Stimulated activated CD8-positive, alpha-beta memory T cell treated with anti-CD3 and anti-CD28 coated beads, Interleukin-4, amount 100 ng/mL, for 24 hours (primary cell): ENCODE measurements at places on chromosomes 3 and 15.

- no peak for DNase-seq
Observed at GRCh38 chr3:39748002-39748401, 61.4 kb upstream of the MYRIP start.

DNA sequence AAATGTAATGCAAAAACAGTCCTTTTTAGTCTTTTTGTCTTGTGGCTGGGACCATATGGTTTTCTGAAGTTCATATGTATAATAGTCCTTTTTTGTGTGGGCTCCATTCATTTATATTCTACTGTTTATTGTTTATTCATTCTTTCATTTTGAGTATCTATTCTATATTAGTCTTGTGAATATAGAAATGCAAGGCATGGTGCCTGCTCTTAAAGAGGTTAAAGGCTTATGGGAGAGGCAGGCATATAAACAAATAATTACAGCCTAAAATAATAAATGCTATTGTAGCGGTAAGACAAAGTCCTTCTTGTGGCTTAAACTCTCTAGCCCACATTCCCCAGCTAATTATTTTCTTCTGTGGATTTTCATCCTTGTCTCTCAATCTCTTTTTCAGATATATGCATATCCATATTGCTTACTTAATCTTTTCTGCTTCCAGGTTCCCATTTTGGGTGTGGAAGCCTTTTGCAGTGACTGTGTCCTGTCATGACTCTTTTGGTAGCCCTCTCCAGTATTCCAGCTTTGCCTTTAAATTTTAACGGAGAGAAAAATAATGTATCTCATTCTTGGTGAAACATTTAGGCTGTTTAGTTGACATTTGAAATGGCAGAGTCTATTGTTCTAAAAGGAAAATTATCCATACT lies 101.6 kb downstream of the PPM1L start:
- no peak for DNase-seq

- DNase-seq = no peak
Observed at GRCh38 chr3:52221563-52222318, 3.7 kb downstream of the TLR9 start.

DNA sequence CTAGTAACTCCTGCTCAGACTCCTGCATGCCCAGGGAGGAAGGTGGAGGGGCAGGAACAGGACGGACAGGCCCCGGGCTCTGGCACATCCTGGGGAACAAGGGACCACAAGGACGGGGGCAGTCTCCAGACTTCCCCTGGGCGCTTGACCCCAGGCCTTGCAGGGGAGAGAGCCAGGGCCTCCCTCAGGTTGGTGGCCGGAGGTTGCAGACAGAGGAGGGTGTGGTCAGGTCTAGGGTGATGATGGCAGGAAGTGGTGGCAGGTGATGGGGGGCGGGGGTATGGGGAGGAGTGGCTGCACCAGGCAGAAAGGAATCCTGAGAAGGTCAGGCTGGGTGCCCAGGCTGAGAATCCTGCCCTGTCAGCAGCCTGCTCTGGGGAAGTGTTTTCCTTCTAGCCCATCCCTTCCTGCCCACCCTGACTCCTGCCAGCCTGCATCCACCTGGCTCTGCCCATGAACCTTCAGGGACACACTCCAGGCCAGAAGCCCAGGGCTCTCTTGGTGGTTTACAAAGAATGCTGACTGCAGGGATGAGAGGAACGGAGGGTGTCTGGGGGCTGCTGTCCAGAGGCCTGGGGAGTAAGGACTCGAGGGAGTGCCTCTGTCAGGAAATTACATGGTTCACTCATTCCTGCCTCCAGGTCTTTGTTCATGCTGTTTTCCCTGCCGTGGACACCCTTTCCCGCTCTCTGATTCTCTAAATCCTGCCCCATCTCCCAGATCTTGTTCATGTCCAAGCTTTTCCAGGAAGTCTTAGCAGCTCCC lies 15.8 kb downstream of the LOXL1 start:
- no peak for DNase-seq

DNA sequence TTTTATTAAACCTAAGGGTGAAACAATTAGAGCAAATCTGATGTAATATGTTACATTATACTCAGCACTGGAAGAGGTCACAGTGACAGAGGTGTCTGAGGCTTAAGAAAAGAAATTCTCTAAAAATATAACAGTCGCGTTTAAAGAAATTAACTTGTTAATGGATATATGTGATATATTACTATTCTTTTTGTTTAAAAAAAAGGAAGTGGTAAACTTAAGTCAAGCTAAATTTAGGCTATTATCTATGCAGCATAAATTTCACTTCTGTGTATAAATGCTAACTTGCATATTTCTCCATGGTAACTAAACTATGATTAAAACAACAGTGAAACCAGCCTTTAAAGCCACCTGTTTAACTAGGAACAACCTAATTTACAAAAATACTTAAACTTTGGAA lies 191.3 kb downstream of the FOXP1 start:
- no peak for DNase-seq

- no peak for DNase-seq
Observed at GRCh38 chr3:138472141-138472825, 37.9 kb downstream of the ESYT3 start.

DNA sequence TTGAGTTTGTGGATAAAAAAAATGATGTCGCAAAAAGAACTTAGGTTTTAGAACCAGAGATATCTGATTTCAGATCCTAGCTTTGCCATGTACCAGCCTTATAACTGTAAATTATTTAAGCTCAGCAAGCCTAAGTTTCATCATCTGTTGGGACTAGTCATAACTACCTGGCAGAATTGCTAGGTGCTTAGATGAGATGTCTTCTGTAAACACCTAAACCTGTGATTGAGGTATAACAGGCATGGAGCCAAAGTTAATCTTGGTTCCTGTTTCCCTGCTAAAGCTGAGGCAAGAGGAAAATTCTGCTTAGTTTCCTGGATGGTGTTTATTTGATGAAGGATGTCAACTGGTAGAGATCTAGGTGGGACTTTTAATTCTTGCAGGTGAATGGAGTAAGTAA lies 331.3 kb upstream of the RBMS3 start:
- no peak for DNase-seq

GRCh38 chr3:182255158-182255557 lies 538.1 kb upstream of the ATP11B start:
- no peak for DNase-seq

DNA sequence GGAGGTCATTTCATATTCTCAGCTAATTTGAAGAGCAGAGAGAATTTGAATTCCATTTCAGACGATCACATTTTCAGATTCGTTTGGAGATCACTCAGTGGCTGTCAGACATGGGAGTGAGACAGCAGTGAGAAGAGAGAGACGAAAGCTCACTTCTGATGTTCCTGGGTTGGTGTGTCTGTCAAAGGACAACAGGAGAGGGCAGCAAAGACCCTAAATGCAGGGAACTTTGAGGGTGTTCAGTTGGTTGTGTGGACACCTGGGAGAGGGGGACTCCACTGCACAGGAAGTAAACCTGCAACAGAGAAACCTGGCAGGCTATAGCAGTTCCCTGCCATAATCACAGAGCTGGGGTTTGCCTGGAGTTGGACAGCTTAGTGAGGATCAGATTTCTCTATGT lies 675.1 kb downstream of the SQOR start:
- no peak for DNase-seq

DNA sequence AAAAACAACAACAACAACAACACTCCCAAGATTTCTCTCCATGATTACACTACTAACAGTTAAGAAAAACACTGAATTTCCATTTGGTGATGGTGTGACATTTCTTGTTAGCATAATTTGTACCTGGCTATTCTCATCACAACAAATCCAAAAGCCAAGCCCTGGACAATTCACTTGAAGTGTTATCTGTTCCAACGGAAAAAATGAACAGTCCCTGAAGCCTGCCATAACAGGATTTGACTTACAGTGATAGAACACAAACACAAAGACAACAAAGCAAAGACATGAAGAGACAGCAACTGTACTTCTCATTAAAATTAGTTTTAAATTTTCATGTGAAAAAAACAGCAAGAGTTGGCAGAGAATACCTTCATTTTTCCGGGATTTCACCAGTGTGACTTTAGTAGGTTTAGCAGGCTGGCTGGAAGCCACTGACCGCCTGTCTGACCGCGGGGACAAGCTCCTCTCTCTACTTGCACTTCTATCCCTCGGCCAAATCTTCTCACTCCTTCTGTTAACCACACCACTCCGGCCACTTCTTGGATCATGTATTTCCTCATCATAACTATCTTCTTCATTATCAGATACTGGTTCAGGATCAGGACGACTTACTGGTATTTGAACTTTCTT lies 56.3 kb downstream of the TJP1 start:
- no peak for DNase-seq

GRCh38 chr3:72086042-72086742 lies 301.2 kb upstream of the PROK2 start:
- DNase-seq = no peak

DNA sequence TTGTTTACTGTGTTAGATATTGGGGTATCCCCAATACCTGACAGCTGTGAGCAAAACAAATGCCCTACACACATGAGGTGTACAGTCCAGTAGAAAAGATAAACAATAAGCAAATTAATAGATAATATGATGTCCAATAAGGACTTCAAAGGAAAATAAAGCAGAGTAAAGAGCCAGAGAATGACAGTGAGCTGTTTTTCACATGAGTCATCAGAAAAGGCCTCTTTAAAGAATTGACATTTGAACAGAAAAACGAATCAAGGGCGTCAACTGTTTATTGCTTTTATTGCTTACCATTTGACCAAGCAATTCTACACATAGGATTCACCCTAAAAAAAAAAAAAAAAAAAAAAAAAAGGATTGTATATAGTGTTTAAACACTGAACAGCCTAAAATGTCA lies 96.6 kb upstream of the FLNB start:
- DNase-seq = no peak

DNA sequence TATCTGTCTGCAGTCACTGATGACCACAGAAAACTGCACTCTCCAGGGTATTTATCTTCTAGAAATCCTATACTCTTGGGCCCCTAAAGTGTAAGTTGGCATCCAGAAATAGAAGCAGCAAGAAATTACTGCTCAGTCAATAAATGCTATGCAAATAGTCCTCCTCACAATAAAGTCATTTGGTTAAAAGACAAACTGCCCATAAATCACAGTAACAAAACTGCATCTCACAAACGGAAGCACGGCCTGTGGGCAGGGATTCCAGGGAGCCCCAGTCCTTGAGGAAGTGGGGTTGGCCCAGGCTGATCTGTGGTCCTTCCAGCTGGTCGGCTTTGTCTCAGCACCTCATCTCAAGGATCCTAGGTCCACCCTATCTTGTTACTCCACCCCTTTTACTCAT lies 29.7 kb upstream of the SPATA12 start:
- no peak for DNase-seq

DNA sequence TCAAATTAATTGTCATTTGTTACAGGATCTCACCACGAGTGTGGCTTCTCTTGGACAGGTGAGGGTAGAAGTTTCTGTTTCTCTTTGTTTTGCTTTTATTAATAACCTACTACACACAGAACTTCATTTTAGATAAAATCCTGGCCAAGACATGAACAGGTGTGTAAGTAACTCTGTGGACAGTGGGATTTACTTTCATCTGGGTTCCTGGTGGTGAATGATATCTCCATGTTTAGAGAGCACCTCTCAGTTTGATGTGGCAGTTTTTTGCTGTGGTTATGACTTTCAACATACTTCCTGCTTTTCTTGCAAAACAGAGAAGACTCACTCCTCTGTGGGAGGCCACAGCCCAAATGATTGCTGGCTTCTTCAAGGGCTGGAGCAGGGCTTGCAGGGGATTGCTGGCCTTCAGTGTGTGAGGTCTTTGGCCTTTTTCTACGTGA lies 71.1 kb upstream of the XCR1 start:
- DNase-seq = no peak

- no peak for DNase-seq
Observed at GRCh38 chr15:93882141-93882540, 349.2 kb upstream of the MCTP2 start.

- no peak for DNase-seq
Observed at GRCh38 chr3:37479981-37480380, 305.6 kb upstream of the LRRFIP2 start.

DNA sequence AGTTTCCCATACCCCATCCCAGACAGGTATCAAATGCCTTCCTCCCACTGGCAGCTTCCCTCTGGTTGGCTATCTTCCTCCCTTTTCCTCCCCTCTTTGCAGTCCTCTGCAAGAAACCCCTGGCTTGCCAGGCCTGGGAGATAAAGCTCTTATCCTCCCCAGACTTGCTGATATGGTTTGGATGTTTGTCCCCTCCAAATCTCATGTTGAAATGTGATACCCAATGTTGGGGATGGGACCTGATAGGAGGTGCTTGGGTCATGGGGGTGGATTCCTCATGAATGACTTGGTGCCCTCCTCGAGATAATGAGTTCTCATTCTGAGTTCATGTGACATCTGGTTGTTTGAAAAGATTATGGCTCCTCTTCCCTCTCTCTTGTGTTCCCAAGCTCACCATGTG lies 32.2 kb upstream of the SNRK start:
- no peak for DNase-seq

DNA sequence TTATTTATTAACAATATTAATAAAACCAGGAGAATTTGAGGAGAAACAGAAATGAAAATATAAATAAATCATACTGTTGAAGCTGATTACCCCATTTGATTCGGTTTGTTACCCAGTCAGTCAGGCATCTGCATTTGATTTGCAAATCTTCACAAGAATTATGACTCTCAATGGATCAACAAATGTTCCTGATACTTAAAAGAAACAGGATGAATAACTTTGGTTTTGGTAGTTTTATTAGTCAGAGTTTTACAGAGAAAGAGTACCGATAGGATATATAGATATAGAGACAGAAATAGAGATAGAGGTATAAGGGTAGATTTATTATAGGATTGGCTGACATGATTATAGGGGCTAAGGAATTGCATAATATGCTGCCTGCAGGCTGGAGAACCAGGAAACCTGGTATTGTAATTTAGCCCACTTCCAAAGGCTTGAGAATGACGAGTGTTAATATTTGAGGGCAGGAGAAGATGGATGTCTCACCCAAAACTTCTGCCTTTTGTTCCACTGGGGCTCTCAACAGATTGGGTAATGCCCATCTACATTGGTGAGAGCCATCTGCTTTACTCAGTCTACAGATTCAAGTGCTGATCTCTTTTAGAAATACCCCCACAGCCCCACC lies 241.6 kb upstream of the COL8A1 start:
- no peak for DNase-seq

DNA sequence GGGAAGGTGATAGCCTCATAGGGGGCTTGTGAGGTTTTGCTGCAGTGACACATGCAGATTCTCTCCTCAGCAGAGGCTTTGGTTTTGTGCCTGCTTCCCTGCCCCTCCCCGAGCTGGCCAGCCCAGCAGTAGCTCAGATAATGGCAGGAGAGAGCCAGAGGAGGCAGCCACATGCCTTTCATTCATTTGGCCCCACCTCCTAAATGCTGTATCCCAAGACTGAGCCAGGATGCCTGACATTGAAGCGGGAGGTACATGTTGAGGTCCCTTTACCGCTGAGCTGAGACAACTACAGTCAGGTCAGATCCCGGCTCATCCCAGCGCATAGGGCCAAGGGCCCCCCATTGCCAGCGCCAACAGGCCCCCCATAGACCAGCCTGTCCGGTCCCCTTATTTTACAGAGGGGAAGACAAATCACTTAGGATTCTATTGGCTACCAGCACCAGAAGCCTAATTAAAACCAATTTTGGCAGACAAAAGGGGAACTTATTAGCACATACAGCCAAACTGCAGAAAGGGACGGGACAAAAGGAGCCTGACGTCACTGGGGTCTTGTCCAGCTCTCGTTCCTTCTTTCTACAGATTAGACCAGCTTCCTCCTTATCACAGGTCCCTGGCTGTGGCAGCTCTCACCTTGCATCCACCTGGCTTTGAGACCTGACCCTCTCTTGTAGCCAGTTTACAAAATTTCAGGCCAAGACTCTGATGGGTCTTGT lies 12.1 kb upstream of the POLG start:
- no peak for DNase-seq
